ENCODE measurements at places on chromosomes 3 and 15. TPM values are rescaled to one million over a fixed set of nuclear protein-coding genes. Genes with fewer than 3 reads are reported as not detected.
A peak's percentile ranks its signal among the peaks of the same experiment; 100 is the strongest.

DNA sequence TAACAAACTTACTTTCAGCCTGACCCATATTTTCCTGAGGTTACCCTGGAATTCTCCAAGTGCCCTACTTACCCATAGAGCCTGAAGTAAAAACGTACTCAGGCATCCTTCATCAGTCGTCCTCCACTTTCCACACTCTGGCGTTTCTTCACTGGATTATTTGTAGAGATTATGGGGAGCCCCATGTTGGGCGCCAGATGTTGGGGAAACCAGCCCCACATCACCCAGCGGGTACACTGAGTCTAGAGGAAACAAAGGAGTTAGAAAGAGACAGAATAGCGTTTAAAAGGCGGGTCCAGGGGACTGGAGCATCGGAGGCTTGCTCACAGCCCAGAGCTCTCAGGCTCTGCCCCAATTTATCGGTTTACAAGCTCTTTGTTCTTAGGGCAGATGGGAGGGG, 9.7 kb upstream of the SLC28A2 start:
- no peak for DNase-seq

DNA sequence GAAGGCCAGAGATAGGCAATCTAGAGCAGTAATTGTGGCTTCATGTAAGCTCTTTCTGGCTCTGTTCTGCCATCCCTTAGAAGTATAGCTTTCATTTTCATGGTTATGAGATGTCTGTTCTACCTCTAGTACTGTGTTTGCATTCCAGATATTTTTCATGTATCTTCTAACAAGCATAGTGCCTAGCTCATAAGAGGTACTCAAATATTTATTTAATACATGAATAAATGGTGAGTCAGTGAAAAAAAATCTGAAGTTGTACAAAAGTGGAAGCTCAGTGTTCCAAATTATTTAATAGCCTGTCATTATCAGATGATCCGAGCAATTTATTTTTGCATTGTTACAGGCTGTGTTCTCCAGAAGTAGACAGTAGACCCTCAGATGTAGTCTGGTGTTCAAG, 64.3 kb downstream of the OXSM start:
- no peak for DNase-seq

DNA sequence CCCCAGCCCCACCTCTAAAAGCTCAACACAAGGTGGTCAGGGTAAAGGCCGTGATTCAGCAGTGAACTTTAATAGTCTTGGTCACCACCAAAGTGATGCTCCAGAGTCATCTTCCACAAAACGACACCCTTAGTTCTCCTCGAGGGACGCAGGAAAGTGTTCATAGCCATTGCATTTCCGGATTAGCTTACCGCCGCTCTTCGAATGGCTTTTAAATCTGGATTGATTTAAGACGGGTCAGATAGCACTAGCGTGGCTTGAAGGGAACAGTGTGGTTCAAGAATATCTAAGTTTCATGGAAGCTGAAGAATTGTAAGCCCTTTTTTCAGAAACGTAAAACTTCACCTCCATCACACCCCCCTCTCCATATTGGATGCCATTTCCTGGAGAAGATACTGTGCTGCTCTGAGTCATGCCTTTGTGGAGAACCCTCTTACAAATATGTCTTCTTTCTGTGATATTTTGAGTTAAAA, 829 bp downstream of the RNF7 start:
- DNase-seq = no peak

DNA sequence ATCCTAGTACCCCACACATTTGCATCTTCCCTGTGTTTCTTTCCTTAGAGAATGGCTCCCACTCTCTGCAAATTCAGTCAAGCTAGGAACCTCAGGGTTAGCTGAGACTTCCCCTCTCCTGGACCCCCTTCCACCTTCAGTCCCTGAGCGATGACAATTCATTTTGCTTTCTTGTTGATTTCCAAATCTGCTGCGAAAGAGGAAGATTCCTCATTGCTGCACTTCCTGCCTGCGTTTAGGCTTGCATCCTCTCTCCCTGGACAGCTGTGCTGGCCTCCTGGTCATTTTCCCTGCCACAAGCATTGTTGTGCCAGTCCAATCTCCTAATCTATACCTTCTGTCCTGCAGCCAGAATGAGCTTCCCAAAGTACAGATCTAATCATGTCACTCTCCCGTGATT, 12.3 kb upstream of the DGKG start:
- DNase-seq = no peak

DNA sequence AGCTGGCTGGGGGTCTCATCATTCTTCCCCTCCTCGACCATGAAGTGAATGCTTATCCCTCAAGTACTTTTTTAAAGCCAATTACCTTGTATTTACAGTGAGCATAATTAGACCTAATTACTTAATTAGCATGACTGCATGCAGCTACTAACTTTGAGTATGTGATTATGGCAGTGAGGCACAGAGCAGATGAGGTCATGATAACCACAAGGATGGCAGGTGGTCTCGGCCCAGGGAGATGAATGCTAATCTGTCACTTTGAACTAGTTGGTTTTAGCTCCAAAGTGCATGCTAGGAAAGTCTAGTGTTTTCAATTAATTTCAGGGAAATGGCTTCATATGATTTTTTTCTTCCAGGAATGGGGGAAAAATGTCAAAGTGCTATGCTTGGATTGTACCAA, 233.8 kb downstream of the NTRK3 start:
- no peak for DNase-seq

GRCh38 chr15:23532024-23532423, 33.5 kb upstream of the MKRN3 start:
- no peak for DNase-seq

- no peak for DNase-seq
Observed at GRCh38 chr3:73026111-73026759, 29.6 kb downstream of the PPP4R2 start.

GRCh38 chr15:52567871-52568600, 794 bp downstream of the ARPP19 start:
- DNase-seq = no peak

- peak; percentile 33 for DNase-seq
Observed at GRCh38 chr3:127218454-127218922, 25.6 kb downstream of the PRR23E start.

DNA sequence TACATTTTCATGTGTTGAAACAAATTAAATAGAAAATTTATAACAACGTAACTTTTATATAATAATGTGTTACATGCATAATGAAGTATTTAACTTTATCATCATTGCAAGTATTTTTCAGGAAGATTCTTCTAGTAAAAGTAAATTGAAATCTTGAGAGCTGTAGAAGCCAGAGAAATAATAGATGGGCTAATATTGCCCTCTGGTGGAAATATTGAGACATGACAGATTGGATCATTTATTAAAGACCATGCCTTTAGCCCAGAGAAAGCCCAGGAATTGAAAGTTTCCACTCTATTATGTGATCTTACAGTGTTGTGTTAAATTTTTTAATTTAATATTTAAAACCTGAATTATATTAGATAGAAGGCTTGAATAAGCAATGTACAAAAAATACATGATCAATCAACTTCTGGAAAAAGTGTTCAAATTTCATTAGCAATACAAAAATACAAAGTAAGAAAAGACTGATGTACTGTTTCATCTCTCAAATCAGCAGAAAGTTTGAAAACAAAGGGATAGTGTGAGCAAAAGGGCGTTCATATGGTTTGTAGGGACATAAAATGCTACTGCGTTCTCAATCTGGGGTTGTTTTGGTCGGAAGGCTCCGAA, 52.7 kb upstream of the SPTSSB start:
- DNase-seq = no peak

DNA sequence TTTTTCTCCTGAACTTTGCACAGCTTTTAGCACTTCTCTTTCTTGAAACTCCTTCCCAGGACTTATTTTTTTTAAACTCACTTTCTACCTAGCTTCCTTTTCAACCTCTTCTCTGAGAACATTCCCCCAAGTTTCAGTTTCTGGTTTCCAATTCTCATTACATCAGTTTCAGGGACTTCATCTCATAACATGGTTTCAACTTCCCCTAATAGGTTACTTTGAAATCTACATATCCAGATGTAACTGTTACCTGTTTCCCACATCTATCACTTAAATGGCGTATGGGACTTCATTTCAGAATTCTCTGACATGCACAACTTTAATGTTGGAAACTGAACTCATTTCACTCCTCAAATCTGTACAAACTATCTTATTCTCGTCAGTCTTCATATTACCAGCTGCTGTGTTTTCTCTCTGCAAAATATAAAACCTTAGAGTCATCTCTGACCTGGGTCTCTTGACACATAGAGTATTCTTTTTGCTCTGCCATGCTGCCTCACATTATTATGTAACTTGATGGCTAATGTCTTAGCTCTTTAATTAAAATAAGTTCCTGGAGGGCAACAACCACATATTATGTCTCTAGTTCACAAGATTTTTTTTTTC, 58.4 kb downstream of the NME9 start:
- no peak for DNase-seq

- no peak for DNase-seq
Observed at GRCh38 chr3:45554006-45554666, 40.4 kb upstream of the LIMD1 start.

- no peak for DNase-seq
Observed at GRCh38 chr3:56926243-56926946, 124.6 kb upstream of the ARHGEF3 start.

DNA sequence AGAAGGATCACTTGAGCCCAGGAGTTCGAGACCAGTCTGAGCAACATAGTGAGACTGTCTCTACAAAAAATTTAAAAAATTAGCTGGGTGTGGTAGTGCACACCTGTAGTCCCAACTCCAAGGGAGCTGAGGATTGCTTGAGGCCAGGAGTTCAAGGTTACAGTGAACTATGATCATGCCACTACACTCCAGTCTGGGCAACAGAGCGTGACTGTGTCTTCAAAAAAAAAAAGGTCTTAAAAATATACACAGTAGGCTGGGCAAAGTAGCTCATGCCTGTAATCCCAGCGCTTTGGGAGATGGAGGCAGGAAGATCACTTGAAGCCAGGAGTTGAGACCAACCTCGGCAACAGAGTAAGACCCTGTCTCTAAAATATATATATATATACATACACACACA, 11.2 kb upstream of the CAMK1 start:
- no peak for DNase-seq

DNA sequence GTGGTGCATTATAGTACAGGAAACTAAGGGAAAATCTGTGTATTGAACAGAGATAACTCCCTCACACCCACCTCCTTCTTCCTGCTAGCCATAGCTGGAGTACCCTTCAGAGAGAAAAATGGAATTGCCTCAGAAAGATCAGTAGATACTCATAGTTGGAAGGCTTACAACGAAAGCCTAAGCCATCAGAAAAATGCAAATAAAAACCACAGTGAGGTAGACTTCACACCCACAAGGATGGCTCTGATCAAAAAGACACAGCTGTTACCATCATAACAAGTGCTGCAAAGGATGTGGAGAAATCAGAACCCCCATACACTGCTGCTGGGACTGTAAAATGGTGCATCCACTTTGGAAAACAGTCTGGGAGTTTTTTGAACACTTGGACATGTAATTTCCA, 7.4 kb upstream of the DLG1 start:
- no peak for DNase-seq

DNA sequence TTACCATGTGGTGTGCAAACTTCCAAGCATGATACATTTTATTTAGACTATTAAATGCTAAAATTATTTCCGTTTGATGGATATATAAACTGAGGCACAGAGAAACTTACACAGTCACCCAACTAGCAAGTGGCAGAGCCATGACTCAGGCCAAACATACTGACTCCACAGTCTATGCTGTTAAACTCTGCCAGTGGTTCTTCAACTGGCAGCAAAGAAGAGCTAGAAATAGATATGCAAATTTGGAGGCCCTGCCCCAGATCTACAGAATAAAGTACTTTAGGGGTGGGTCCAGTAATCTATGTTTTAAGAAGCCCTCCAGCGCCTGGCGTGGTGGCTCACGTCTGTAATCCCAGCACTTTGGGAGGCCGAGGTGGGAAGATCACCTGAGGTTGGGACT, 400.0 kb downstream of the FOXP1 start:
- no peak for DNase-seq

Gene CA12
- total RNA-seq = 338 TPM

Gene PIERCE2
- 3.6 TPM for total RNA-seq

Gene KNG1
- 1.9 TPM for total RNA-seq

Gene GP5
- not detected for total RNA-seq

Gene LIPH
- total RNA-seq = 10.6 TPM

Gene CRYGS
- total RNA-seq = 4.5 TPM

Gene SUCNR1
- total RNA-seq = 0.79 TPM

Data from suprapubic skin (tissue), 4 donors.